Smooth muscle cell of bladder (primary cell): ENCODE measurements at places on chromosomes 13 and 19. TPM values are rescaled to one million over a fixed set of nuclear protein-coding genes. Genes with fewer than 3 reads are reported as not detected.

Gene KCNK6
- 8.5 and 19.5 TPM in 2 replicates for total RNA-seq

Gene KPTN
- total RNA-seq = 4.1 and 4.3 TPM in 2 replicates

Gene TJP3
- total RNA-seq = not detected in 2 replicates

Gene PSG1
- under 0.01 and 0.09 TPM in 2 replicates for total RNA-seq

Gene PRX
- total RNA-seq = 1.3 and 1.6 TPM in 2 replicates

Gene NLRP11
- not detected in 2 replicates for total RNA-seq

Gene AP1M2
- not detected in 2 replicates for total RNA-seq

Gene EPSTI1
- 3.1 and 3.7 TPM in 2 replicates for total RNA-seq

Gene FGF21
- 0.14 and 0.28 TPM in 2 replicates for total RNA-seq

Gene RFPL4AL1
- total RNA-seq = not detected in 2 replicates

Gene DLEU7
- total RNA-seq = under 0.01 TPM in 1 of 2 replicates, not detected in the other
